ENCODE measurements at places on chromosomes 12 and 14.

GRCh38 chr14:68226523-68226922 lies 406.9 kb downstream of the RAD51B start:
- DNase-seq = no peak

- no peak for DNase-seq
These were observed 50.2 kb upstream of the NCOR2 start for GRCh38 chr12:124617615-124618014.

DNA sequence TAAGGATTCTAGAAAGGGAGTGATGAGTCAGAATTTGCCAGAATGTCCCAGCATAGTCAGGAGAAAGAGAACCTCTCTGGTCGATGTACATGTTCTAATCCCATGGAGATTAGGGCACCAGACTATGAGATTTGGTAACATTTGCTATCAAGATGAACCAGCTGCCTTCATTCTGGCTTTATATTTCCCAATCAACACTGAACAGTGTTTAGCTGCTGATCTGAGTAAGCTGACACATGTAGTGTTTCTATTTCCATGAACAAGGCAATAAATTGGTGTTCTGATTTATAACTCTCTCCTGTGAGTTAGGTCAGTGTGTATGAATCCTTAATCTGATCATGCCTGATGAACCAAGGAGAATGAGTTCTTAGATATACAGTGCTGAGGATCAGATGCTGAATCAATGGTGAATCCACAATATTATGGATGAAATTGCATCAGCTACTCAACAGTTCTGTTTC lies 158.0 kb upstream of the AMIGO2 start:
- DNase-seq = no peak

GRCh38 chr12:105296116-105297089 lies 34.1 kb upstream of the C12orf75 start:
- DNase-seq = no peak
